ENCODE measurements at places on chromosomes 6 and 20.

DNA sequence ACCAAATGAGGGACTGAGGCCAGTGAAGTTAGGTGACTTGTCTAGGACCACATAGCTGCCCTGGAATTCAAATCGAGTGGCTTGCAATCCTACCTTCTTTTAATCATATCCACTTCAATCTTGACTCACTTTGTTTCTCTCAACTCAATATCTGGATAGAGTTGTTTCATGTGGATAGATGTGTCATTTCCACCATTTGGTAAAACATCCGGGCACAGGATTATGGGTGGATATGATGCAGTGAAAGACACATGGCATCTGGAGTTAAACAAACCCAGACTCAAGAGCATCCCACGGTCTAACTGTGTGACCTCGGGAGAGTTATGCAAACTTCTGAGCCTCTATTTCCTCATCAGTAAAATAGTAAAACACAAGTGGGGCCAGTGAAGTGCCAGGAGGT lies 103.6 kb upstream of the CNKSR3 start:
- no peak for DNase-seq

- DNase-seq, result no peak
Observed at GRCh38 chr6:51926125-51926524, 161.3 kb downstream of the PKHD1 start.

GRCh38 chr6:7701212-7701834 lies 24.6 kb upstream of the BMP6 start:
- no peak for DNase-seq

GRCh38 chr20:40711079-40711478 lies 22.0 kb upstream of the MAFB start:
- no peak for DNase-seq

- DNase-seq, result no peak
Observed at GRCh38 chr6:135129136-135129856, 51.8 kb upstream of the MYB start.

GRCh38 chr6:80642452-80642851 lies 536.0 kb downstream of the BCKDHB start:
- DNase-seq, result no peak

DNA sequence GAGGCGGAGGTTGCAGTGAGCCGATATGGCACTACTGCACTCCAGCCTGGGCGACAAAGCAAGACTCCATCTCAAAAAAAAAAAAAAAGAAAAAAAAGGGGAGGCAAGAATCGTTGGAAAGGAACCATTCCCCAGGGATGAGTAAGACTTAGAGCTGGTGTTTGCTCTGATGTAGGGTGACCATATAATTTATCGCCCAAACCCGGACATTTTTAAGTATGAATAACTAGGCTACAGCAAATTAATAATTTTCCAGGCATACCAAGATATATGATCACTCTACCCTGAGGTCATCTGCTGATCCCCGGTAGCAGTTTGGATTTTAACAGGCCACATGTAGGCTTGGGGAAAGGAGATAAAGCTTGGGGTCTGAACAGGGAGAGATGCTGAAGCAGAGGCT lies 260.9 kb downstream of the BTBD9 start:
- no peak for DNase-seq

DNA sequence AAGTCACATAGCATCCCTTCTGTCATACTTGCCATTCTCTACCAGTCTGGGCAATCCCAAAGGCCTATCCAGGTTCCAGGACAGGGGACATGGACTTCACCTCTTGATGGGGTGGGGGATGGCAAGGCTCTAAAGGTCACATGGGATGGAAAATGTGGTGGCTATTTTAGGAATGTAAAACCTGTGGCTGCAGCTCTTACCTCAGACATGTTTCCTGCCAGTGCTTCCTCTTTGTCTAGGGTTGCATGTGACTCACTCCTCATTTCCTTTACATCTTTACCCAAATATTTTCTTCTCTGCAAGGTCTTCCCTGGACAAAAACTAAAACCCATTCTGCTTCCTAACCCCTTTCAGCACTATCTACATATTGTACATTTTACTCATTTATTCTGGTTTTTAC lies 135.7 kb downstream of the BTBD3 start:
- DNase-seq, result no peak

DNA sequence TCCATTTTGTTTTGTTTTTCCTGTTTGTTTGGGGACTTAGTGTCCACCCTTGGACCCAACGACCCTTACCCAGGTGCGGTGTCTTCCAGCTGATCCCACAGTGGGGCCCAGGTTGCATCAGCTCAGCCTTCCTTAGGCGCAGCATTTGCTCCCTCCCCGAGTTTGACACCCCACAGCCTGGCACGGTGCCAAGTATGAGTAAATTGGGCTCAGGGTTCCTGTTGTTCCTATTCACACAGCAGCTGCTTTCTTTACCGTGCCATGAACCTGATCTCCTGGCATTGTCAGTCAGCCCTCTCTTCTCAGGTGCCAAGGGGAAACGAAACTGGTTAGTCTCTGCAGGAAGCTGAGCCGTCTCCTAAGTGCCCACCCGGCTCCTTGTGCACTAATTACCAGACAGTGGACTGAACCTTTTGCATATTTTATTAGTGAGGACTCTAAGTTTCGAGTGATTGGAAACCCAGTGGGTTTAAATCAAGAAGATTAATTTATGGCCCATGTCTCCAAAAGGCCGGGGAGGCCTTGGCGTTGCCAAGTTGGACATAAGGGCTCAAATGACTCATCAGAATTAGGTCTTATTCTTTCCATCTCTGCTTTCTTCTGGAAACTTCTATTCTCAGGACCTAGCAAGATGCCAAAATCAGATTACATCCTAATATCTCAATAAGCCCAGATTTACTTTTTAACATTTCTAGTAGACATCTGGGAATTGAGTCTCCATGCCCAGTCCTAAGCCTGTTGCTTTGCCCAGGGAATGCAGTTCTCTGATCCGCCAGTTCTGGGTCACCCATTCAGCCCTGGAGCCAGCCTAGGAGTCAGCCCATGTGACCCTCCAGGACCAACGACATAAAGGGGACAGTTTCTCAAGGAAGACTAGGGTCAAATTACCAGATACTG lies 68.8 kb downstream of the TSHZ2 start:
- peak; percentile 64 for DNase-seq

GRCh38 chr6:149936743-149937142 lies 5.1 kb upstream of the ULBP2 start:
- no peak for DNase-seq

DNA sequence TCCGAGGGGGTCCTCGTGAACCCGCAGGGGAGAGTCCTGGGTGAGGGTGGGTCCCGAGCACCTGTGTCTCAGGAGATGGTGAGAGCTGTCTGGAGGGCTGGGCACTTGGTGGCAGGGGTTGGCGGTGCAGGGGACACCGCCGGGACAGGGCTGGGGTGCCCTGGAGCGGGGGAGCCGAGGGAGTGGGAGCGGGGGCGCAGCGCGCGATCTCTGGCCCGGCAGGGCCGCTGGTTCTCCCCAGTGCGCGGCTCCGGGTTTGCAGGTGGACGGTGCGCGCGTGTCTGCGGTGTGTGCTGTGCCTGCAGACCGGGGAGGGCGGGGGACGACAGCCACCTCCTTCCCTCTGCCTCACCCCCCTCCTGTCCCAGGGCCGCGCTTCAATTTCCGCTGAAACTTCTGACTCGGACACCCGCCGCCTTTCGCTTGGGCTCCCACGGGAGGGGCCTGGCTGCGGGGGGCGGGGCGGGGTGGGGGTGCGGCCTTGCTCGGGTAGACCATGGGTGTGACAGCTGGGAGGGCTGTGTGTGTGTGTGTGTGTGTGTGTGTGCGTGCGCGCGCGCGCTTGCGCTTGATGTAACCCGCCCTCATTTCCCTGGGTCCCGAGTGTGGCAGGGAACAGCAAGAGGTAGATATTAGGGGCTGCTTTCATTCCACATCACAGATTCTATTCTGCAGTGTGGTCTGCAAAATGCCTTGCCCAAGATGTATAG lies 1.2 kb downstream of the TRIB3 start:
- peak; percentile 81 for DNase-seq

DNA sequence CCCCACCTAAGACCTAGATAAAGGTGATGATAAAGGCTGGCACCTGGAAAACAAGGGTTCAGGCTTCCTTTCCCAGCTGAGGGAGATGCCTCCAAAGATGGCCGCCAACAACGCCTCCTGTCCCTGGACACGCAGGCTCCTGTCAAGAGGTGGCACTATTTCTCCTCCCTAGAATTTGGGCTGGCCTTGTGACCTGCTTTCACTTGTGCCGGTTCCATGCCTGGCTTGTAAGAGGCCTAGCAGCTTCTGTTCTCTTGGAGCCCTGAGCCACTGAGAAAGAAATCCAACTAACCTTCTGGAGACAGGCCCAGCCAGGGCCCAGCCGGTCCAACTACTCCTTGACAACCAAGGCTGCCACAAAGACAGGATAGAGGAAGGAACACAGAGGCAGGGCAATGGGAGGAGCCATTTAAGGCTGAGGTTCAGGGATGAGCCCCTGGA lies 60.2 kb upstream of the RALY start:
- peak; percentile 75 for DNase-seq

- no peak for DNase-seq
Observed at GRCh38 chr6:21946298-21946783, 350.5 kb downstream of the PRL start.

Data from pancreas (tissue), 10 donors.